ENCODE measurements at places on chromosomes 2 and 18.

DNA sequence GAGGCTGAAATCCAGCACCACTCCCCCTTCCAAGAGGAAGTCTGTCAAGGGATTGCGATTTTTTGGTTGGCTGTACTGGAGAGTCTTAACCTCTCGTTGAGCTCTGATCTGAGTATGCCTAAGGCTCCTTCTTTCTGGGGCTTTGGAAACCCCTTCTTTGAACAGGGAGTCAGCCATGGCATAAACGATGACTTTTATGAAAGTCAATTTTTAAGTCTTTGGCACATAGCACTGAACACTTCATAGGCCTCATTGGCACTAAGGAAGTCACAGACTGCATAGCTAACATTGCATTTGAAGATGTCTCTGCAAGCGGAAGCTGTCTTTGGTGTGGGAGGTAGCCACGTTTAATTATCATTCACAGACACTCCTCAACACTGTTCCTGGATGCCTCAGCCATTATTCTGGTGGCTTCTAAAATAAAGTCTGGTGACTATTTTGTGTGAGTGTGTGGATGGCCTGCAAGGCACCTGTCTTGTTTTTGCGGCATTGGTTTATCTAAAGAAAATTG is 148.2 kb upstream of the NCK2 start:
- no peak for DNase-seq

GRCh38 chr2:42114091-42114490 is 55.1 kb upstream of the EML4 start:
- no peak for DNase-seq

GRCh38 chr2:105768961-105769452 is 24.3 kb downstream of the NCK2 start:
- no peak for DNase-seq

GRCh38 chr2:62217421-62217820 is 21.5 kb downstream of the B3GNT2 start:
- DNase-seq = no peak

- no peak for DNase-seq
These were observed 257.5 kb downstream of the RND3 start for GRCh38 chr2:150230004-150230403.

- DNase-seq = no peak
These were observed 57.6 kb downstream of the SDC1 start for GRCh38 chr2:20167356-20167755.

GRCh38 chr2:223549215-223549614 is 52.9 kb downstream of the SCG2 start:
- DNase-seq = peak; percentile 83

GRCh38 chr2:72139471-72139873 is 8.2 kb downstream of the CYP26B1 start:
- DNase-seq = no peak

DNA sequence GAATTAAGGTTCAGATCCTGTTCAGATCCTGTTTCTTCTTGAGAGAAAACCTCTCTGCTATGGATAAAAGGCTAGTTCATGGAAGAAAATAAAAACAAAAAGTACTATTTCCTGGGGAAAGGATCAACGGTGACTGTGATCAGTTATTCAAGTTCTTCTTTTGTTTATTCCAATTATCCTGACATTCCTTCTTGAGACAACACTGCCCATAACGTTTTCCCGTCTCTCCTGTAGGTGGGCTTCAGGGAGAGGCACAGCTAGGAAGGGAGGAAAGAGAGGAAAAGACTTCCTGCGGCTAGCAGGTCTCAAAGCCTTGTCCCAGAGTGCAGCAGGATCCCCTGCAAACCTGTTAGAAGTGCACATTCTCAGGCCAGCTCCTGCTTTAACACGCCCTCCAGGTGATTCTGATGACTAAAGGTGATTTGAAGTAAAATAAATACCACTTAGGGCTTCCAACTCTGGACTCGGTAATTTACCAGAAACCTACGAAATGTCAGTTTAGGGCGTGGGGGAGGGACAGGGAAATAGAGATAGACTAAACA is 4.5 kb upstream of the FHL2 start:
- DNase-seq = no peak

DNA sequence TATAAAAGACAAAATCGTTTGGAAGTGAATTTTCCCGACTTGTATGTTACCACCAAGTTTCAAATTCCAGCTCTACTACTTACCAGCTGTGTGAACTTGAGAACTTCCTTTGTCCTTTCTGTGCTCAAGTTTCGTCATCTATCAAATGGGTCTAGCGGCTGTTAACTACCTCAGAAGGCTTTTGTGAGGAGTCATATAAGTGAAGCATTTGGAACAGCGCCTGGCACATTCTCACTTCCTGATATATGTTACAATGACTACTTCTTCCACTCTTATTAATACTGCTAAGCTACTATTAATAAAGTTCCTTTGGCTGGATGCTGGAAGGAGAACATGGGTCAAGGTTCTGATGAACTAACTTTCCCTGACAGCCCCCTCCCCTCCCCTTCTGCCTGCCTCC is 104.5 kb downstream of the MEIS1 start:
- DNase-seq = peak; percentile 78

GRCh38 chr2:170157025-170157684 is 20.8 kb upstream of the MYO3B start:
- no peak for DNase-seq

DNA sequence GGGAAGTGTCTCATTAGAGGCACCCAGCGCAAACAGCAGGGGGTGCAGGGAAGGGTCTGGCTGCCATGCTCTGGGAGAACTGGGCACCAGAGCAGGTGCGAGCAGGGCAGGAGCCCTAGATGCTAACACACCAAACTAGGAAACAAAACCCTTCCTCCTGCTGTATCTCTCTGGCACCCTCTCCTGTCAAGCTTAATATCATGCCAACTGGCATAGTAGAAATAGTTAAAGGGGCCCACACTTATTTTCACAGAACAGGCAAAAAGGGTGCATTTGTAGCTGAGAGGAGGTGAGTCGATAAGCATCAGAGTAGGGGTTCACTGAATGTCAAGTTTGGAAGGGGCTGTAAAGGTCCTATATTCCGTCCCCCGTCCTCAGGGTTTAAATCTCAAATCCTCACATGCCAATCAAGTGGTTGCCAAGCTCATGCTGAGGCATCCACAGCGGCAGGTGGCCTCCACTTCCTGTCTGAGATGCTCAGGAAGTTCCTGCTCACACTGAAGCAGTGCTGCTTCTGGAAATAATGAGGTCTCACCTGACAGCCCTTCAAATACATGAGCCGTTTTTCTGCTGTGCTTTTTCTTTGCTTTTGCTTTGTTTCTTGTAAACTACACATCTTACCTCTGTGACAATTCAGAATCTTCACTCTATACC is 14.9 kb upstream of the ACKR3 start:
- DNase-seq = no peak

DNA sequence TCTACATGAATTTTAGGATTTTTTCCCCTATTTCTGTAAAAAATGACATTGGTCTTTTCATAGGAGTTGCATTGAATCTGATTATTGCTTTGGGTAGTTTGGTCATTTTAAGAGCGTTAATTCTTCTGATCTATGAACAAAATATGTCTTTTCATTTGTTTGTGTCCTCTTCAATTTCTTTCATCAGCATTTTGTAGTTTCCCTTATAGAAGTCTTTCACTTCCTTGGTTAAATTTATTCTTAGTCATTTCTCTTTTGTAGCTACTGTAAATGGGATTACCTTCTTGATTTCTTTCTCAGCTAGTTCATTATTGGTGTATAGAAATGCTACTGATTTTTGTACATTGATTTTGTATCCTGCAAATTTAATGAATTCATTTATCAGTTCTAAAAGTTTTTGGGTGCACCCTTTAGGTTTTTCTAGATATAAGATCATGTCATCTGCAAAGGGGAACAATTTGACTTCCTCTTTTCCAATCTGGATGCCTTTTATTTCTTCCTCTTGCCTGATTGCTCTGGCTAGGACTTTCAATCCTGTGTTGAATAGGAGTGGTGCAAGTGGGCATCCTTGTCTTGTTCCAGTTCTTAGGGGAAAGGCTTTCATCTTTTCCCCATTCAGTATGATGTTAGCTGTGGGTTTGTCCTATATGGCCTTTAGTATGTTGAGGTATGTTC is 36.6 kb upstream of the AAK1 start:
- DNase-seq = no peak

GRCh38 chr2:236855176-236855865 is 230.4 kb upstream of the COPS8 start:
- no peak for DNase-seq

- DNase-seq = peak; percentile 29
These were observed 1.3 kb downstream of the HDAC4 start for GRCh38 chr2:239399433-239399920.

GRCh38 chr2:133943108-133943507 is 310.8 kb upstream of the MGAT5 start:
- no peak for DNase-seq

DNA sequence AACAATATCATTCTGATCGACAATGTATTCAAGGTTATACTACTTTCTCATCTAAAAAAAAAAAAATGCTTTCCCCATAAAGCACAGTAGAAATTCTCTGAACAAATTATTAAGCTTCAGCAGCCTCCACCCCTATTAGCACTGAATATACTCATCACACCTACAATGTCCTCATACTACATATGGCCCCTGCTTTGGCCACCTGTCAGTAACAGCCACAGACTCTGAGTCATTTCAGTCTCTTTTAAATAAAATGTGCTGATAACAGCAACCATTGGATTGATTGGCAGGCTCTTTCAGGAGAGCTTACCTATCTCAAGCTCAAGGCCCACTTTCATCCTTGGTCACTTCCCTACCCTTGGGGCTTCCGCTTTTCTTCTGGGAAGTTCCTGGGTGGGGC is 236.7 kb downstream of the TMX3 start:
- DNase-seq = no peak

DNA sequence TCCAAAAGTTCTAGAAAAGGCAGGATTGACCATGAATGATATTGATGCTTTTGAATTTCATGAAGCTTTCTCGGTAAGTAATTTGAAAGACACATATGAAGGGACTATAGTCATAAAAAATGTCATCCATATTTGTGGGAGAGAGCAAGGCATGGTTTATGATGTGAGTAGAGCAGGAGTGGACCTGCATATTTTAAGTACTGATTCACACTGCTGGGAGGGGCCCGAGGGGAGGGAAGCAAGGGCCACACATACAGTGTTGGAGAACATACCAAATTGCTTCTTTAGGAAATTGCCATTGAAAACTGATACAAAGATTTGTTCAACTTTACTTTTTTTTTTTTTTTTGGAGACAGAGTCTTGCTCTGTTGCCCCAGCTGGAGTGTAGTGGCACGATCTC is 39.4 kb downstream of the HADHB start:
- DNase-seq = no peak

GRCh38 chr2:24050041-24050979 is 769 bp downstream of the FKBP1B start:
- peak; percentile 14 for DNase-seq

Measured in fibroblast of the aortic adventitia (primary cell).